HS-27A (cell line): ENCODE measurements at places on chromosomes 2 and 18.

DNA sequence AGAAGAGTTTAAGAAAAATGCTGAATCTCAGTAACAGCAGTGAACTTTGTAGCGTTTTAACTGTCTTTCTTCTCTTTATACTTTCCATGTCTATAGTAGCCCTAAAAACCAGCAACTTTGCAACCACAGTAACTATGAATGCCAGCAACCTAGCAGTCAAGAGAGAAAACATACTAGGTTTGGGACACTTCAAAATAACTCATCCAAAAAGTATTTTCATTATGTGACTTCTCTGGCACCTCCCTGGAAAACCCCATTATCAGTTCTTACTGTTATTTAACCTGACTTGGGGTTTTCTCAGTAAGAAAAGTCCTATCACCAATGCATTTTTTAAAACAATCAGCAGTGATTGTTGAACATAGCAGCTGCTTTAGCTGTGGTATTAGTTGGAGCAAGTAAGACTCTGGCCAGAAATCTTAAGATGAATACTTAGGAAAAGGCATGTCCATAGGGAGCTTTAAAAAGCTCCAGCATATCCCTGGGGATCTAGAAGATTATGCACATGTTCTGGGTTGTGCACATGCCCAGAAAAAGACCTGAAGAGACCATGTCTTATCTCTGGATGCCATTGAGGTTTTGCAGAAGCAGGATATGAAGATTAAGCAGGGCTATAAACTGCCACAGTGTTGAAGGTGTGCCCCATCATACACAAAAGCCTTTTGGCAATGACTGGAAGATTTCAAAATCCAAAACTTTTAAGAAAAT is 411.3 kb downstream of the CMPK2 start:
- DNase-seq = no peak

GRCh38 chr2:1360557-1361250 is 52.6 kb upstream of the TPO start:
- DNase-seq = no peak

- DNase-seq = no peak
These were observed 26.0 kb upstream of the IL37 start for GRCh38 chr2:112884869-112885505.

- no peak for DNase-seq
These were observed 19.2 kb upstream of the GNAL start for GRCh38 chr18:11669948-11670275.

DNA sequence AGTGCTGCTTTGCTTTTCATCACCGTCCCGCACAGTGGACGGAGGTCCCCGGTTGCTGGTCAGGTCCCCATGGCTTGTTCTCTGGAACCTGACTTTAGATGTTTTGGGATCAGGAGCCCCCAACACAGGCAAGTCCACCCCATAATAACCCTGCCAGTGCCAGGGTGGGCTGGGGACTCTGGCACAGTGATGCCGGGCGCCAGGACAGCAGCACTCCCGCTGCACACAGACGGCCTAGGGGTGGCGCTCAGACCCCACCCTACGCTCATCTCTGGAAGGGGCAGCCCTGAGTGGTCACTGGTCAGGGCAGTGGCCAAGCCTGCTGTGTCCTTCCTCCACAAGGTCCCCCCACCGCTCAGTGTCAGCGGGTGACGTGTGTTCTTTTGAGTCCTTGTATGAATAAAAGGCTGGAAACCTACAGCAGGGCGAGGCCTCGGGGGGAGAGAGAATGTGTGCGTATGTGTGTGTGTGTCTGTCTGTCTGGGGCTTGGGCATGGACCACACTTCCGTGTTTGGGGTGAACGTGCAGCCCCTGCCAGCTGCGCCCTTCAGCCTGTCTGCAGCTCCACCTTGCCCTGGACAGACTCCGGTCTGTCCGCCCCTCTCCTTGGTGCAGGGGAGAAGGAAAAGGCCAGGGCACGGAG is 32.3 kb downstream of the GPC1 start:
- DNase-seq = no peak

GRCh38 chr2:119426801-119427395 is 4.8 kb upstream of the TMEM37 start:
- no peak for DNase-seq

DNA sequence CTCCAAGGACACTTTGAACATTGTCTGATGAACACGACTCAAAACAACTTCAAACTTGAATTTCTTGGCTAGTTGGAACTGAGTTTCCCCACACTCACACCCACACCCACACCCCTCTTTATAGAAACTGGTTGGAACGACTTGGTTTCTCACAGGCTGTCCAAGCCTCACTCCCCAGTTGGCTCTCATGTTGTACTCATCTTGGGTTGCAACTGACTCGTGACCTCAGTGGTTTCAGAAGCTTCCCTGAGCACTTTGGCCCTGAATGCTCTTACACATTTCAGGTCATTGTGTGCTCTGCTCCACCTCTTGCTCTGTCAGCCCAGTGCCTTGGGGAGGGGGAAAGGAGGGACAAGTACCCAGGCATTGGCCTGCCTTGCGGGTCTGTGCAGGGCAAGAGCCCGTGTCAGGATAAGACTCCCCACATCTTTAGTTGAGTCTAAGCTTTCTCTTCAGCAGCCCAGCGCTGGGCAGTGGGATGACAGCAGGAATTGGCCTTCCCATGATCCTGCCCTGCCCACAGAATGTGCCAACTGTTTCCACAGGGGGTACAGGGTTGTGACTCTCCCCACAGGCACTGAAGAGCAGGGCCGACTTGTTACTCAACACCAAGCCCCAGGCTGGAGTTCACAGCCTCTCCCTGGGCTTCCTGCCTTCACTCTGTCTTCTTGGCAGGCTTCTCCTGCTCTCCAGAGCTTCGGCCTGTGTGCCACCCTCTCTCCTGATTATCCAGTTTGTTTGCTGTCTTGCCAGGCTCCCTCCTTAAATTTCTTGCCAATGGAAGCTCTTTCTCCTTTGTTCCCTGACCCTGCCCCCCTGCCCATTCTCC is 104.6 kb downstream of the RTN4 start:
- DNase-seq = no peak

- no peak for DNase-seq
These were observed 280.6 kb downstream of the PTGR3 start for GRCh38 chr18:74928194-74928968.

DNA sequence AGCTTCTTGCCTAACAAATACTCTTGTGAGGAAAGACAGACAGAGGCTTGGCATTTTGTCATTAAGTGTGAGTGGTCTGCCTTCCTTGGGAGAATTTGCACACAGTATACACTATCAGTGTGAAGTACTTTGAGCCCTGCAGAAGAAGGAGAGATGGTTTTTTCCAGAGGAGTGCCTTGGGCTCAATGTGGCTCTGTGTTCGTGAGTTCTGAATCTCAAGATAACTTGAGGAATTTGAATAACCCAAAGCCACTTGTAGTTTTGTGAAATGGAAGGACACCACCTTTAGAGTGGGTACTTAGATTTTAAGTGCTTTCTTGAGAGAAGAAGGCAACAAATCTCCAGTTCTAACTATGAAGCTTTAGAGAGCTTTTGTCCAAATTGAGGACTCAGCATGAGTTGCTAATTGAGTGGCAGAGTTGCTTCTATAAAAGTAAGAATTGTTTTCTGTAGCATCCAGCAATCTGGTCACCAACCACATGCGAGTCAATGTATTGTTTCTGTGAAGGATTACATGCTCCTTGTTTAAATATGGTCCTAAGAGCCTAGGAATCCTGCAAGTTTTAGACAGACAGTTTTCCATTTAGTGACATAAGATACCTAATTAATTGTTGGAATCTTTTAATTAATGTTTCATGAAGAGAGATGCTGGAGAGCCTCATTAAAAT is 68.3 kb downstream of the BABAM2 start:
- no peak for DNase-seq

GRCh38 chr18:25832001-25832604 is 258.3 kb downstream of the SS18 start:
- DNase-seq = no peak

GRCh38 chr2:43553341-43553855 is 42.4 kb downstream of the THADA start:
- no peak for DNase-seq

DNA sequence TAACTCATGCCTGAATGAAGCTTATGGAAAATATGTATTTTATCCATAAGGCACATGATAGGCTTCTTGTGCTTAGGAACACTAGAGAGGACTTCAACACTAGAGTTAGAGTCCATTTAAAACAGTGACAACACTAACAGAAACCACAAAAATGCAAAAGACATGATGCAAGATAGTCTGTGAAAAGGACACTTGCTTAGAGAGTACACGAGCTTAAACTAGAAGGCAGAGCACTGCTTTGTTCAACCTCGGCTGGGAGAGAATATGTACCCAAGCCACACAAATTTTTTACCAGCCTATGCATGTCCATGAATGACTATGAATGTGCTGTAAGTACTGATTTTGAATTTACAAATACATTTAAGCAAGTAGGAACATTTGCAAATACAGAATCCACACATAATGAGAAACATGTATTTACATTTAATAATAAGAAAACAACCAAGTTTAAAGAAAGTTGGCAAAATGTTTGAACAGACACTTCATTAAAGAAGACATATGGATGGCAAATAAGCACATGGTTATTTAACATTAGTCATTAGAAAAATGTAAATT is 130.6 kb downstream of the SPOPL start:
- DNase-seq = no peak

- no peak for DNase-seq
These were observed 1.3 kb upstream of the FHL2 start for GRCh38 chr2:105400138-105400540.

DNA sequence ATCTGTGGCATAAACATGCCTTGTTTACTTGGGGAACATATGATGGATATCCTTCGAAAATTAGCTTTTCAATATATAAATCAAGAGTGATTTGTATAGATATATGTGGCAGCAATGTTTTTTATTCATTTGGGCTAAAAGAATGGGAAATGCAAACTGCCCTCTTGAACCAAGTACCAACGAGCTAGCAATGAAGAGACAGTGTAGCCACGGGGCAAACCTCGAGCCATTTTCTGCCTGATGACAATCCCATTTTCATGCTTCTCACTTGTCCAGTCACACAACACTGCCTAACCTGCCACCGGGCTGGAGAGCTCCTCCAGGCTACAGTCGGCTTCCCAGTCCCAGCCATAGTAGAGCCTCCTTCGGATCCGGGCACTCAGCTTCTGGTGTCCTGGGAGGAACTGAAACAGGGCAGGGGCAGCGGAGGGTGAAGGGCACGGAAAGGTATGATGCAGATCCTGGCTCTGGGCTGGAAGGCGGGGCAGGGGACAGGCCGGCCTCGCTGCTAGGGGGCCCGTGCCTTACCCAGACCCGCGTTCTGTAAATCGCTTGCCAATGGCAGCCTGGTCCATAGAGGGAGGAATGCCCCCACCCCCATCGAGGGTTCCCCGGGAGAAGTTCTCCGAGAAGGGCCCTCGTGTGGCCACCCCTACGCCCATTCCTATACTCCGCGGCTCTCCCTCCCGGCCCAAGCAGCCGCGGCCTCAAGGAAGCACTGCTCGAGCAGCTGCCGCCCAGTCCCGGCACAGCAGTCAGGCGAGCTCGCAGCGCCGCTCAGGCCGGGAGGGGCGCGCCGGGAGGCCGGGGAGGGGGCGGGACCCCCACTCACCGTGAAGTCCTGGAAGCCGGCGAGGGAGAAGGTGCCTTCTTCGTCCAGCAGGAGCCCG is 552 bp downstream of the CNPPD1 start:
- DNase-seq = no peak

GRCh38 chr18:11074889-11075288 is 74.5 kb downstream of the PIEZO2 start:
- no peak for DNase-seq

- DNase-seq = no peak
These were observed 7.8 kb downstream of the ANTXR1 start for GRCh38 chr2:69020496-69021426.
